Regular cardiac myocyte (primary cell): ENCODE measurements at places on chromosomes 11 and 22. TPM values are rescaled to one million over a fixed set of nuclear protein-coding genes. Genes with fewer than 3 reads are reported as not detected.

Gene CNGA4
- under 0.01 and 0.19 TPM in 2 replicates for total RNA-seq

Gene CCND1
- total RNA-seq = 1,108 and 1,397 TPM in 2 replicates

Gene TBX10
- not detected in 2 replicates for total RNA-seq

Gene FAT3
- 5.0 and 7.3 TPM in 2 replicates for total RNA-seq

Gene ADAMTS15
- total RNA-seq = 13.5 and 29.1 TPM in 2 replicates

Gene RAG2
- not detected in 2 replicates for total RNA-seq

Gene P2RY6
- 0.56 and 0.58 TPM in 2 replicates for total RNA-seq

Gene CADM1
- 4.6 and 28.8 TPM in 2 replicates for total RNA-seq

Gene KIF18A
- 6.5 and 29.1 TPM in 2 replicates for total RNA-seq

Gene BDNF
- total RNA-seq = 42.4 and 48.2 TPM in 2 replicates

Gene SLC17A6
- under 0.01 TPM in 1 of 2 replicates, not detected in the other for total RNA-seq

Gene ENDOD1
- 123 and 162 TPM in 2 replicates for total RNA-seq

Gene APOL5
- total RNA-seq = under 0.01 TPM in 1 of 2 replicates, not detected in the other

Gene NRGN
- 0.28 and 0.77 TPM in 2 replicates for total RNA-seq

Gene OR2D2
- 0.28 and 0.38 TPM in 2 replicates for total RNA-seq

Gene SPDYC
- total RNA-seq = not detected in 2 replicates

Gene GAL3ST3
- not detected in 2 replicates for total RNA-seq

Gene CCDC179
- not detected in 2 replicates for total RNA-seq

Gene FGF3
- not detected in 2 replicates for total RNA-seq

Gene NRIP3
- 16.6 and 28.2 TPM in 2 replicates for total RNA-seq

Gene ANGPTL5
- total RNA-seq = under 0.01 and 0.28 TPM in 2 replicates

Gene MAP6
- 0.58 and 2.5 TPM in 2 replicates for total RNA-seq

Gene C11orf91
- total RNA-seq = not detected in 2 replicates

Gene CFAP68
- 7.3 and 7.9 TPM in 2 replicates for total RNA-seq

Gene POU2F3
- total RNA-seq = not detected in 2 replicates

Gene NAGA
- total RNA-seq = 22.0 and 27.1 TPM in 2 replicates

Gene RFPL3
- total RNA-seq = not detected in 2 replicates

Gene SLC22A8
- not detected in 2 replicates for total RNA-seq

Gene ZNRF3
- 2.5 and 4.0 TPM in 2 replicates for total RNA-seq

Gene HBE1
- total RNA-seq = not detected in 2 replicates

Gene OR5B17
- total RNA-seq = not detected in 2 replicates

Gene KIRREL3
- total RNA-seq = 5.4 and 8.5 TPM in 2 replicates

Gene ANO1
- 0.58 and 3.7 TPM in 2 replicates for total RNA-seq
